ENCODE measurements at places on chromosomes 4 and X.

DNA sequence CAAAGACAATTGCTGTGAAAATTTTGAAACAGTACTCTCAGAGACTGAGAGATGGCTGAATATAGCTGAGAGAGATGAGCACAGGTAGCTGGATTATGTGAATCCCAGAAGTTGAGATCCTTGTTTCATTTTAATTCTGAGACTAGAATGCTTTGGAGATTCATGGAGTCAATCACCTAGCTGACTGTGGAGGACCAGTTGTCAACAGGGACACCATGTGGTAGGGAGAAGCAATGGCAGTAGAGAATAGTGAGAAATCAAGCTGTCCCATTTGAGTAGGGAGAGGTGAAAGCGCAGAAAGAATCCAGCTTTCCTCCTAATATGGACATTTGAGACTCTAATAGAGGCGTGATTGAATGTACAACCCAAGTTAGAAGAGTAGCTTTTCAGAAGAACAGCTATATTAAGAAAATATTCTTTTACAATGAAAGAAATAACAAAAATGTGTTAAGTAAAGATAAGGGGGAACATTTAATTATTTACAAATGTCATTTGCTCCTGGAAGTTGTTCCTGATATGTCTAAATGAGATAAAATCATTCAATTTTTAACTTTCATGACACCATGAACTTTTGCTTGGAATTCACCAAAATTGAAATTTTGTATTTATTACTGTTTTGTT is 30.3 kb upstream of the GLRB start:
- peak; percentile 83 for DNase-seq

DNA sequence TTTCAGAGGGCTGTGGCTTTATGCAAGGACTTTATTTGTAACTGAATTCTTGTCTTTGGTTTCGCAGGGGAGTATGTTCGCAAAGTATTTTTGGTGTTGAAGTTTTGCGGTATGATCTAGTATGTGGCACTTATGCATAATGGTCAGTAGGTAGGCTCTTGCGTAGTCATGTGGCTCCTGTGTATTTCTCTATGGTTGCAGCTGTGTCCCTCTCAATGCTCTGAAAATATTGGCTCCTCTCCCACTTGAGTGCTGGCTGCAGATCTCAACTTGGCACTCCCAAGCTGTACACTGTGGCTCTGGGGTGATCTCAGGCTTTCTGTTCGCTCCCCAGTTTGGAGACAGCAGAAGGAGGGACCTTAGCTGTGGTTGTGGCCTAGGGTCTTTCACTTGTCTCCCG is 24.8 kb downstream of the ARMCX5 start:
- no peak for DNase-seq

- DNase-seq: peak; percentile 89
Measured at GRCh38 chr4:110005461-110006056, 92.9 kb downstream of the EGF start.

DNA sequence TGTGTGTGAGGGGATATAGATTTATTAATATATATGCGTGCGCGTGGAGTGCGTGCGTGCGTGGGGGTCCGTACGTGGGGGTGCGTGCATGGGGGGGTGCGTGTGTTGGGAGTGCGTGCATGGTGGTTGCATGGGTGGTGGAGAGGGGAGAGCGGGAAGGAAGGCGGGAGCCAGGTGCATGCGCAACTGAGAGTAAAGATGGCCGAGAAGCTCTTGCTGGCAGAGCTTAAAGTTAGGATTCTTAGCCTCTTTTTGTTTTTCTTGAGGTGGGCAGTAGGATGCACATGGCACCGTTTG is 45.8 kb downstream of the TEX13B start:
- DNase-seq: no peak

GRCh38 chr4:84530454-84530853 is 31.4 kb upstream of the NKX6-1 start:
- DNase-seq: peak; percentile 29
